ENCODE measurements at places on chromosomes 7 and 10. TPM values are rescaled to one million over a fixed set of nuclear protein-coding genes. Genes with fewer than 3 reads are reported as not detected.

GRCh38 chr7:159048656-159049055, 96.0 kb downstream of the VIPR2 start:
- no peak for DNase-seq

- DNase-seq = no peak
Measured at GRCh38 chr7:4430227-4430626, 251.9 kb upstream of the FOXK1 start.

DNA sequence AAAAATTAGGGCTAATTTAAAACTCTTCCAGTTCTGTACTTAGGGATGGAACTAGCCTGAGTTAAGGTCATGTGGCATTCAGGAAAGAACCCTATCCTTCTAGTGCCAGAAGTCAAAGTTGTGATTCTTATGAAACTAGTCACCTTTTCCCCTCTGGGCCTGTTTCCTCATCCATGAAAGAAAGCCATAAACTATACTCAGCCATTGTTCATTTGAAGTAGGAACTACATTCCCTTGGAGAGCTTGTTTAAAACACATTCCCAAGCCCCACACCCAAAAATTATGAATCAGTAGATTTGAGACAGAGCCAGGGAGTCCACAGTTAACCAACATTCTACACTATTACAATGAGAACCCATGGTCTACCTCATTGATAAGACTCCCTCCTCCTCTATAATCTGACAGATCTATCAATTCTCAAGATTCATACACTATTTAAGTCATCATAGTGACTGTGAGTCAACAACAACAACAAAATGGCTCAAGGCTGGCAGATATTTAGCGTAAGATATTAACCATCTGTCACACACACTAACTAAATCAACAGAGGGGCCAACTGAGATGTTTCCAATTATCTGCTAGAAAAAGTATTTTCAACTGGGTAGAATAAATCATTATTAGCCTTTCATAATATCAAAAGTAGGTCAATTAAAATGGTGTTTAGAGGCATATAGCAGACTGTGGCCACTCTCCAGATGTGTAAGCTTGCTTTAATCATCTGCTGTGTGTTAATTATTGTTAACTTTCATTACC, 102.3 kb downstream of the SLC25A13 start:
- DNase-seq = no peak

GRCh38 chr10:44234483-44234875, 150.4 kb downstream of the CXCL12 start:
- no peak for DNase-seq

Gene GBF1
- 22.9 TPM for polyA plus RNA-seq
